ENCODE measurements at places on chromosomes 6 and 20.

DNA sequence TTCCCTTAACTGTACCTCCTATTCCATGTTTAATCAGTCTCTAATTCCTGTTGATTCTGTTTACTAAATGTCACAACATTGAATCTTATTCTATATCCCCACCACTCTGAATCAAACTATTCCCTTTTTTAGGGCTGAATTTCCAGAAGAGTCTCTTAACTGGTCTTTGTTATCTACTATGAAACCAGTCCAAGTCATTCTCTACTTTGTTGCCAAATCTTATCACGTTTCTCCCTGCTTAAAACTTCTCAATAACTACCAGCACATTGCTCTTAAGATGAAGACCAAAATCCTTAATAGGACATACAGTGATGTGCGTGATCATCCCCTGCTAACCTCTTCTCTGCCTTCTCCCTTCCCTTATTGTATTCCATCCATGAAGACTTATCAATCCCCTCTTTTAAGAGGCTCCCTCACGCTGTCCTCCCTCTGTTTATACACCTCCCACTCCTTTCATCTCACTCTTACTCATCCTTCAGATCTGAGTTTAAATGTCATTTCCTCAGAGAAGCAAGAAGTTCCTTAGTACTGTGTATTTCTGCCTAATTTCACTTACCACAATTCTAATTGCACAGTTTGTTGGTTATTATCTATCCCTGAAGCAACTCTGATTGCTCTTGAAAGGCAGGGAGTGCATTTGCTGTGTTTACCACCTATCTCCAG is 143.0 kb upstream of the AHI1 start:
- DNase-seq = no peak

- no peak for DNase-seq
Observed at GRCh38 chr6:133376743-133377142, 135.6 kb downstream of the EYA4 start.

- DNase-seq = peak; percentile 62
Observed at GRCh38 chr20:53582574-53583351, 10.9 kb downstream of the ZNF217 start.

DNA sequence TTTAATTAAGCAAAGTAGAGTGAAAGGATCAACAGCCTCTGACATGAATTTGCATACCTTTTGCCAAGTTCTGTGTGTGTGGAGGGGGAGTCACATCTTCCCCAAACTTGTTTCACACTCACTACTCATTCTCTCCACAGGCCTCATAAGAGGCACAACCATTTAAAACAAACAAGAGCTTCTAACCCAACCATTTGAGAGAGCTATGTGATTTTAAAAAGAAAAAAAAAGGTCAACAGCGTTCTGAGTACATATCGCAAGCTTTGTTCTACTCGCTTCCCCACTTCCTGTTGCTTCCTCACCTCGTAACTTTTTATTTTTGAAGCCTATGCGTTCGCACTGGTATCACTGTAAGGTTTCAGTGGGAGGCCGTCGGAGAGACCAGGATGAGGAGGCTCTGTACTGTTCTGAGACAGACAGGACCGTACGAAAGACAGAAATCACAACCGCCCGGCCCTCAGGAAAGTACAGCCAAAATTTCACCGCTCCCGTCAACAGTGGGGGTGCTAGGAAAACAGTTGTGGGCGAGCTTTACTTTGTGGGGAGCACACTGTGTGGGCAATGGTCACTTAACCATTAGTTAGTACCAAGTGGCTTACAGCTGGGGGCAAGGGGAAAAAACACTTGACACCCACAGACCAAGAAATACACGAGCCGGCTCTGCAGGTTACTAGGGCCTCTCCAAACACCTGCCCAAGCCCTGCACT is 61.3 kb downstream of the TRERF1 start:
- DNase-seq = peak; percentile 72

- DNase-seq = no peak
Observed at GRCh38 chr20:20206788-20207187, 154.5 kb downstream of the CFAP61 start.

DNA sequence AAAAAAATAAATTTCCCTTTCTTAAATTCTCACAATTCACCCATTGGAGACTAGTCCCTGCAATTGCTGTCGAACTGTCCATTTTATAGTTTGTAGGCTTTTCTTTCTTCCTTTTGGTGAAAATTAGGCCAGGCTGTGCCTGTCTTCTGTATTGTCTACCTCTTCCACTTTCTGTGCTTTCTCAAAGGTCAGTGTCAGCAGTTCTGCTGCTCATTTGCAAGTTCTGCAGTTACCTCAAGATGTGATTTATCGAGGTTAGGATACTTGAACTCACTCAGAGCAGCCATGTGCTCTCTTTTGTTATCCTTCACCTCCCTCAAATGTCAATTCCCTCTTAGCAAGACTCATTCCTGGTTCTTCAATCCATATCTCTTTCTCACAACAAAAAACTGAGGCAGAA is 179.1 kb downstream of the SLC35F1 start:
- DNase-seq = no peak

GRCh38 chr6:54361734-54362133 is 53.5 kb downstream of the TINAG start:
- DNase-seq = no peak

DNA sequence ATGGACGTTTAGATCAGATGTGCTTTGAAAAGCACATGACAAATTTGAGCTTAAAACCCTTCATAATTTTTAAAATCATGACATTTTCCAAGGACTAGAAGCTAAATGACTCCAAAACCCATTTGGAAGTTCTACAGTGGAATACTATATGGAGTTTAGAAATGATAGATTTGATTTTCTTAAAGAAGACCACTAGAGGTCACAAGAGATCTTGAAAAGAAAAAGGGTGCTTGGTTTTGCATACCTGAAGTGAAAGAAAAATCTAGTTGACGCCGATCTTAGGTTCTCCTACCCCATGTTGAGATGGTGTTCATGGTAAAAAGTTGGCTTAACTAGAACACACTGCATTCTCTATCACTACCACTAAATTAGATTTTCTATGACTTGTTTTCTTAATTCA is 31.5 kb downstream of the CFAP61 start:
- DNase-seq = peak; percentile 35

DNA sequence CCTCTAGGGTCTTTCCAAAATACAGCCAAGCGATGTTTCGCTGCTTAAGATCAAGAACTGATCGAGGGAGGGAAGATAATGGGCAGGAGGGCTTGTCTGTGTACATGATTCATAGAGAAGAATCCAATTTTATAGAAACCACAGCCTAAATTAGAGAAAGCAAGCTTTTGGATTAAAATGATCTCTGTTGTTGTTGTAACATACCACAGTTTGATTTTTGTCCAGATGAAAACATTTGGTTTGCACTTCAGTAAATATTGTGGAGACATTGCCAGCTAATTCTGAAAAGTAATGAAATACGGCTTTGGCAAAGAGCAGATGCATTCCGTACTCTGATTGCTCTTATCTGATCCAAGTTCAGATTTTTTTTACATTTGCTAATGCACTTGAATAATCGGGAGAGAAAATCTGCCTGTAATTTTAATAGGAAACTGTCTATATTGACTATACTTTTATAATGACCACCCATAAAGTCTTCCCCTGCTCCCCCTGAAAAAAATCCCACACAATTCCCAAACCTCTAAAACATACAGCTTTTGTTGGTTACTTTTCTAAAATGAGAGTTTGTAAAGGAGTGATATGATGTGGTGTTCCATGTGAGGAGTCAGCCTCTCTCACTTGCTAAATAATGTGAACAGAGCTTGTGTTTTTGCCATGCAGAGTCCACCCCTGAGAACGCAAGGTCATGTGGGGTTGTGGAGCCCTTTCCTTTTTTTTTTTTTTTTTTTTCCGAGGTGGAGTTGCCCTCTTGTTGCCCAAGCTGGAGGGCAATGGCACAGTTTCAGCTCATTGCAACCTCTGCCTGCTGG is 199.9 kb downstream of the DTNBP1 start:
- no peak for DNase-seq

DNA sequence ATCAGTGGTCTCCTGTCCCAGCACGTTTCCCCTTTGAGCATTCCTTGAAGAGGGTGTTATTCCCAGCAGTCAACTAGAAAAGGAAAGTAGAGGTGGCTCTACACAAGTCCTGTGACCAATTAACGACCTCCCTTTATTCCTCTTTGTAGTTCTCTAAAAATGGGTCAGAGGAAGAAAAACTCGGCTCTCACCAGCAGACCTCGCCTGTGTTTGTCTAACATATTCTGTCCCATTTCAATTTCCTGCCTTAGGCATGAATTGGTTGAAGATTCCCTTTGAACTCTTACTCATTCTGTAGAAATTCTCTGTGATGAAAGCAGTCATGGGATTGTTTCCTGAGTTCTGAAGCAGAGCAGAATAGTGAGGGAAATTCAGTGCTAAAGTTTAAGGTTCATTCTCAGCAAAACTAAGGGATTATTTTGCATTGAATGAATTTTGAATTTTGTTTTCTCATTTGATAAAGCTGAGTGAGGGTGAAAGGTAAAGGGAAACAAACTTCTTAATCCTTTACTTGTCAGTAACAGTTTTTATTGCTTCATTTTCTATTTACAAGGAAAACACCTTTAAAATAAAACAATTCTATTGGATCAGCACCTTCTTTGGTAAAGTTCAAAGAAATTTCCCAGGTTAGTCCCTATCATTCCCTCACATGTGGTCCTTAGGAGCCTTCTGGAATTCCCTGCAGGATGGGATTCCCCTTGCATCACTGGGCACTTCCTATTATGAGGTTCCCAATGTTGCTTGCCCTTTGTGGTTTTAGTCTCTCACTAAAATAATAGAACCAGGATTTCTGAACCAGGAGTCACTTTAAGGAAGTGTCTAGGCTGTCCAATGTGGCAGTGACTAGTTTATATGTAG is 105.8 kb downstream of the SLX4IP start:
- no peak for DNase-seq

GRCh38 chr20:46592580-46593362 is 42.3 kb upstream of the OCSTAMP start:
- DNase-seq = no peak

DNA sequence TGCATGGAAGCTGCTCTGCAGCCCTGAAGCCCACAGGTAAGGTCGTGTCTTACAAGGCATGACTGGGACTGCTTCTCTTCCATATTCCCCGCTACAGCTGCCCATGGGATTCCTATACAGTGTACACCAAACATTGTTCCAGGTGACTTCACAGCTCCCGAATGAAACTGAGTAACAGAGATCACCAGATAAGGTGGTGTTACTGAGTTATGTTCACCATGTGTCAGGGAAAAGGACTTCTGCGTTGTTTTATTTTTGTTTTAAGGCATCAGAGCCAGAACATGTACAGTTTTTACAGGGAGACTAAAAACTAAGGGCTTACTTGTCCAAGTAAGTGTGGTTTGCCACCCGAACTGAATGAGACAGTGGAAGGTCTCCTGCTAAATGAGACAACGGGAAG is 138.3 kb downstream of the CD83 start:
- no peak for DNase-seq

DNA sequence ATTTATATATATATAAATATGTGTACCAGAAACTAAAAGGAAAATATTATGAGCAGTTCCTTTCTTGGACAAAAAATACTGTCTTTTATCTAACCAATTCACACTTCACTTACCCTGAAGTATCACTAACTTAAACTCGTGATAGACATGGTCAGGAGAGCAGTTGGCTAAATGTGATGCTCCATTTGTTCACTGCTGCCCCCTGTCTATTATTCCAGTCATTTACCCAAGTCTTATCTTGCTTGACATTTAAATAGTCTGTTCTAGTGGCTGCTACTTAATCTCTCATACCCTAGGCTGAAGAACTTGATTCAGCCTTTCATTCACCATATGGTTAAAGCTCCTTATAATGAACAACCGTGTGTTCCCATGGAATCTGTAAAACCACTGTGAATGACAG is 789.6 kb upstream of the EYS start:
- DNase-seq = no peak

DNA sequence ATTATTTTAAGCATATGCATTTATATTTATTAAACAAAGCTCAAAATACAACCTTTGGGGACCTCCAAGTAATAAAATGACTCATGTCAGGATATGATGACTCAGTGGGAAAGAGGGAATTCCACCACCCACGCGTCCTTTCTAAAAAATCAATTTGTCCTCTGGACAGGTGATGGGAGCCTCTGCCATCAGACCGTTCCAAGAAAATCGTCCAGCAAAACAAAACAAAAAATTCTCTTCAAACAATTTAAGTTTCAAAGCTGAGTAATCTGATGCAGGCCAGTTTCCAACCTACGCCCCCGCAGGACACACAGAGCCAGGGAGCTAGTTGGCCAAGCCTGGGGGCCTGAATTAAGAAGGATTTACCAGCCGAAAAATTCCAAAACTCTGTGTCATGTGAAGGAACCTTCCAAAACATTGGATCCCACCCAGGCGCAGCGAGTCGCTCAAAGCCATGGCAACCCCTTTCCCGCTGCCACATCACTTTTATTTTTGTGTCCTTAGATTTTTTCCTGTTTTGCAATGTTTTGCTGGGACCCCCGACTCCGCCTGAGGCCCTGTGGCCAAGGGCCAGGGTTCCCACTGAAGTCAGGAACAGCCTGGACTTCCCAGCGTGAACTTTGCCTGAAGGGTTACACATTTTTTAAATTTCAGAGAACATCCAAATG is 95.3 kb downstream of the NFATC2 start:
- DNase-seq = no peak

GRCh38 chr20:33474963-33475362 is 14.9 kb upstream of the CBFA2T2 start:
- no peak for DNase-seq

- DNase-seq = no peak
Observed at GRCh38 chr6:139253656-139254055, 38.1 kb downstream of the TXLNB start.

DNA sequence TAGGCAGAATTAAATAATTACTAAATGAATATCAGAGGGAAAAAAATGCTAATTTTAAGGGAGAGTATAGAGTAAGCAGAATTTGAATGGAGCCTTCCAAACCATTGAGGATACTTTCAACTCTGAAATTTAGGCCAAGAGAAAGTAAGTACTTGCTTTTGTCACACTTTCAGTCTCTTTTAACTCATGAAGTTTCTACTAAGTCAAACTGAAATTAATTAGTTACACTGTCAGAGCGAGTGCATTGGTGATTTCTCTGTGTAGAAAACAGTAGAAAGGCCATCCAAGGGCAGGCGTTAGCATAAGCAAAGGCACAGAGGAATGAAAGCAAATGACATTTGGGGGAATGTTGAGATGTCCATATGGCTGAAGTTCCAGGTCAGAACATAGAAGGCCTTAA is 92.9 kb downstream of the PLEKHG1 start:
- no peak for DNase-seq

GRCh38 chr6:43943099-43943766 is 173.2 kb downstream of the VEGFA start:
- no peak for DNase-seq

DNA sequence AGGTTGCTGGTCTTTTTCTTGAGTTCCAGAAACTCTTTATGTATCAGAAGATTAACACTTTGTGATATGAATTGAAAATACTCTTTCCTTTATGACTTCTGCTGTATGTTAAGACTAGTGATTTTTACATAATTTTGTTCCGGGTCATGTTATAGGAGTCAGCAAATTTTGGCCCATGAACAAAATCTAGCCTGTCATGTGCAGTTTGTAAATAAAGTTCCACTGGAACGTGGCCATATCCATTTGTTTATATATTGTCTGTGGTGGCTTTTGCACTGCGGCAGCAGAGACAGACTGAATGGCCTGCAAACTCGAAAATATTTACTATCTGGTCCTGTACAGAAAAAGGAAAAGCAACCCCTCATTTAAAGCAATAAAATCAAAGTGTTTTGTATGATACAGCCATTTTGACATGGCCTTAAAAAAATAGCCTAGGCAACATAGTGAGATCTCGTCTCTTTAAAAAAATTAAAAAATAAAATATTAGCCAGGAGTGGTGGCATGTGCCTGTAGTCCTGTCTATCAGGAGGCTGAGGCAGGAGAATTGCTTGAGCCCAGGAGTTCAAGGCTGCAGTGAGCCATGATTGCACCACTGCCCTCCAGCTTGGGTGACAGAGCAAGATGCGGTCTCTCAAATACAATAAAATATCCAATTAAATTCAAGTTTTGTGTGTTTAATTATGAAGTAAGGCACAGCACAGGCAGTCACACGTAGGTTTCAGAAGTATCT is 36.9 kb downstream of the SNX9 start:
- DNase-seq = no peak

Data from CD4-positive, alpha-beta T cell treated with Interleukin-15 for 4 hours (primary cell).